ENCODE measurements at places on chromosomes 3 and 15.

DNA sequence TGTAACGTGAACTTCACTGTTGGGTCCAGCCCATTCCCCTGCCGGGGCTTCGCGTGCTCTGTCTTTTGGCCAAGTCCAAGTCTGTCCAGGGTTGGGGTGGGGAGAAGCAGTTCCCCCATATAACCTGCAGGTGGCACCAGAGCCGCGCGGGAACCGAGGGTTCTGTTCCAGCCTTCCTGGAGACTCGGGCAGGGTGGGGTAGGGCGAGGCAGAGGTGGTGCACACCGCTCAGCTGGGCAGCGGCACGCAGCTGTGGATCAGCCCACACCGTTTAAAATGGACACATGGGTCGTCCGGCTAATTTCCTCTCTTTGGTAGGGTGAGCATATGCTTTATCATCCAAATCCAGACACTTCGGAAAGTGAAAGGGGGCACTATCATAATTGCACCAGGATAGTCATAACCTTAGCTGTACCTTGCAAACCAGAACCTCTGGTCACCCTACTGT, 118.1 kb downstream of the TBC1D2B start:
- peak; percentile 84 for DNase-seq

DNA sequence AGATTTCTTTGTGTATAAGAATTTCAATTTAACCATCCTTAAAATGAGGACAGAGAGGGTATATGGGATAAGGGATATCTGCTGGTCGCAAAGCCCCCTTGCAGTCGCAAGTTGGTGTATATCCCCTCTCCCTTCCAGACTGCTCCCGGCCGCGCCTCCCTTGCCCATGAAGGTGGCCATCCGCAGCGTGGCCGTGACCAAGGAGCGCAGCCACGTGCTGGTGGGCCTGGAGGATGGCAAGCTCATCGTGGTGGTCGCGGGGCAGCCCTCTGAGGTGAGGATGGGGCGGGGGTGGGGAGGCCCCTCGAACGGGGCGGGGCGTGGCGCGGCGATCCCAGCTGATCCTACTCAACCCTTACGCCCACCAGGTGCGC, 29.4 kb downstream of the NBEAL2 start:
- DNase-seq, result no peak

DNA sequence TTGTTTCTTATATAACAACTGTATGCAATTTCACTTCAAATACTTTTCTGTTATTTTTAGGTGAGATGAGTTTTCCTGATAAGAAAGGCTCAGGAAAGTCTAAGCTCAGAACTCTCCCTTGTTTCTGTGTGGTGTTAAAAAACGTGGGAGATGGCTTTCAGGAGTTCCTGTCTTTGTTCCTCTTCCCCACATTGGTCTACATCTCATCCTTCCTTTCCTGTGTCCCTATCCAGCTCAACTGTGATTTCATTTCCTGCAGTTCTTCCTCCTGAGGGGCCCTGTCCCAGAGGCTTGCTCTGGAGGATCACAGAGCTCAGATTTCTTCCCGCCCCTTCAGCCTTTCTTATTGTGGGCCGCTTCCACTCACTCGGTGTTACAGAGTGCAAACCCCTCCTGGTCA, 11.2 kb downstream of the SEC13 start:
- DNase-seq, result no peak

DNA sequence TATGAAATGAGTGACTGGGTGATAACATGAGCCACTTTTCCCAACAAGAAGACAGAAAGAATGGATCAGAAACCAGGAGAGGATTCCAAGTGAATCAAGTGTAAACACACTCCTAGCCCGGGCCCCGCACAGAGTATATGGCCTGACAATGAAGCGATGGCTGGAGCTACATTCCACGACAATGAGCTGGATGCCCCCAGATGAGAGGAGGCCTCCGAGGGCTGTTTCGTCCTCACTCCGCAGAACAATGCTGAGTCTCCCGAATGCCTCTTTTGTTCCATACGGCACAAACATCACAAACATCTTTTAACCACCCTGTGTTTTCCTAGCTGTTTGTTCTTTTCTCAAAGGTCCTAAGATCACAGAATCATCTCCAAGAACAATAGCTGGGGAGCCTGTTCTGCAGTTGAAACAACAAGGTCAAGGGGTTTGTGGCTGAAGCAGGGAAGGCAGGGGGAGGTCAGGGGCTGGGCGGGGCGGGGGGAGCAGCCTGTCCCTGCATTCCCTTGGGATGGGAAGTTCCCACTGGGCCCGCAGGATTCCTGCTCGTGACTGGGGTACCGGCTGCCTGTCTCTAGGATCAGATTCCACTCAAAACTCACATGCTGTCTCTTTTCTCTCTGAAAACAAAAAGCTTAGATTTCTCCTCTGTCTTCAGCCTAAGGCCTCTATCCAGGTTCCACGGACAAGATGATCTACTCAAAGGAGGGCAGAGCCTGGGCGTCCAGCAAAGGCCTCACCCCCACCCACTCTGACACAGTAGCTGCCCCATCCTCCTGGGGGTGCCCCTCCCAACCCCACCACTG, 151.3 kb downstream of the XXYLT1 start:
- DNase-seq, result no peak

- no peak for DNase-seq
Measured at GRCh38 chr15:68984586-68984985, 29.9 kb upstream of the NOX5 start.

GRCh38 chr3:146469150-146470017, at the start of gene PLSCR2:
Gene PLSCR2, minus strand, starts transcription at chr3:146469561. Its CDS starts 9,657 bp downstream, at chr3:146459904.
- DNase-seq, result peak; percentile 87

- no peak for DNase-seq
Measured at GRCh38 chr15:95024351-95024750, 793.0 kb downstream of the MCTP2 start.

DNA sequence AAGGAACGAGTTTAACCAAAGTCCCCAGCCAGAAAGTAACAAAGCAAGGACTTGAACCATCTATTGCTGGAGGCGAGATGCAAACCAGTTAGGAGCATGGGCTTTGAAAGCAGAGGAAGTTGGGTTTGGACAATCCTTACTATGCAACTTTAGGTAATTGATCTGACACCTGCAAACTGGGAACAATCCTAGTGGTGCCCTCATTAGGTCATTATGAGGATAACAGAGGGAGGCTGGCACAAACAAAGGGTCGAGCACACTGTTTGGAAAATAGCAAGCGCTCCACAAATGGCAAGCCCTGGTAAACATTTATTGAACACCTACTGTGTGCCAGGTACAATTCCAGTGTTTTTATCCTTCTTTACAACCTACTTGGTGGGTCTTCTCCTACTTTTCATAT, 45.6 kb downstream of the WNT5A start:
- no peak for DNase-seq

DNA sequence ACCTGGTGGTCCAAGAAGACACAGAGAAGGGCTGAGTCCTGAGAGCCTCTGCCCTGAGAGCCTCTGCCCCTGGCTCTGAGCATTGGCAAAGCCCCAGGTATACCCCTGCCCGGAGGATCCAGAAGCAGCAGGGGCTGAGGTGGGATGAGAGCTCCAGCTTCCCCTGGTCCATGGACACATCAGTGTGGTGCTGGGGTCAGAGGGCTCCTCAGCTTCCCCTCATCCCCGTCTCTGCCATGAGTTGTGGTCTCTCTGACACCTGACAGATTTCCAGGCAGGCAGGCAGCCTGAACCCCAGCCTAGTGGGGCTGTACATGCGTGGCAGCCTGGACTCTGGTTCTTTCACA, 3.5 kb upstream of the KLF15 start:
- no peak for DNase-seq

DNA sequence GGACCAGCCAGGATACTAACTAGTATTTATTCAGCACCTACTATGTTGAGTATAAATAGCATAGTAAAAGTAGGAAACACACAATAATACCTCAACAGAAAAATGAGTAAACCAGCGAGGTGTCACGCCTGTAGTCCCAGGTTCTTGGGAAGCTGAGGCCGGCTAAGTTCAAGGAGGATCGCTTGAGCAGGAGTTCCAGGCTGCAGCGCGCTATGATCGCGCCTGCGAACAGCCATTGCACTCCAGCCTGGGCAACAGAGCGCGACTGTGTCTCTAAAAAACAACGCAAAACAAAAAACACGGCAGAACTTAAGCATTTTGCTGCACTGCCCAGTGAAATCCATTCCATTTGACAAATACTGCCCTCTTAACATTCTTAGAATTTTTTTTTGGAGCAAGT, 1.3 kb upstream of the DENND6A start:
- no peak for DNase-seq

DNA sequence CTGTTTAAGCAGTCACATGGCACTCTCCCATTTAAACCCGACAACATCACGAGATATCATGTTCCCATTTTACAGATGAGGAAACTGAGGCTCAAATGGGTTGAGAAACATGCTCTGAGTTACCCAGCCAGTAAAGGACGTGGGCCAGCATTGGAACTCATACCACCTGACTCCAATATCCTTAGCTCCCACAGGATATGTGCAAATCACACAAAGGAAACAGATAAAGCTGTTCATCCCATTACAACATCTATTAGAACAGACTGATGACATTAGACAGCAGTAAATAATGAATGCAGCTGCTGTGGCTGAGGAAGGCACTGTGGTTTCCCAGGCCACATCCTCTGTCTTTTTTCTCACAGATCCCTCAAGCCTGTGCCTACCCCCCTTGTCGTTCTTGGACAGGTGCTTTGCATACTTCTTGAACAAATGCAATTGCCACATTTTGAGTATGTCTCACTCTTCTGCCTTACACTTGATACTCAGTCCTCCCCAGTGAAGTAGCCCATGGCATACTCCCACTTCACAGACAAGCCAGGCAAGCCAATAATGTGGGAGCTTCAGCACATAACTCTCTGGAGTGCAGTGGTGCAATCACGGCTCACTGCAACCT, 17.7 kb downstream of the FRMD4B start:
- peak; percentile 68 for DNase-seq

DNA sequence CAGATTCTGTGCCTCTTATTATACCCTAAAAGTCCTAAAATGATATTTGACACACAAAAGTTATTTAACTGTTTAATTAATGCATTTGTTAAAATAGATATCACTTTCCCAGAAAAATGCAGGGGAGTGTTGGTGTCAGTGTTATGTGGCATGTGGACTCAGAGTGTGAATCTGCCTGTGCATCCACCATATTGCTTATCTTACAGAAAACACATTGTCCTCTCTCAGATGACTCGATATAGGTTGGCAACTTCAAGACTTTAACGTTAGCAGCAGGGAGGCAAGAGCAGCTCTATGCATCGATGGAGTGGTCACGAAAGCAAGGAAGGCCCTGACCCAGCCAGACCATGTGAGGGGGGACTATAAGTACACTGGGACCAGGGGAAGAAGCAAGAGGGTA, 165.4 kb upstream of the DCBLD2 start:
- no peak for DNase-seq

DNA sequence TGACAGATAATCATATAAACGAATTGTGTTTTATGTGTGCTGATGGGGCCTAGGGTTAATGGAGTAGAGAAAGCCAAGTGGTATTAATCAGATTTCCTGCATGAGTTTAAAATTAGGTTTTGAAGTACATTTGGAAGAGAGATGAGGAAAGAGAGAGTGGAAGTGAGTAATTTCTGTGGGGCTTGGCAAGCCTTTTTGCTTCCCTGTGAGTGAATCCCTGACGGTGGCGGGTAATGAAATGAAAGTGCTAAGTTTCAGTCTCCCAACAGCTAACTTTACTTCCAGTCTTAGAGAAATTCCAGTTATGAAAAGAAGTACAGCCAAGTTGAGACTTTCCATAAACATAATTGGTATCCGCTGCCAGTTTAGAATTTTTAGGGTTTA, 139.4 kb downstream of the BBX start:
- DNase-seq, result no peak

- no peak for DNase-seq
Measured at GRCh38 chr3:89395456-89395855, 288.0 kb downstream of the EPHA3 start.

- no peak for DNase-seq
Measured at GRCh38 chr3:16886303-16886683, 1.5 kb downstream of the PLCL2 start.

DNA sequence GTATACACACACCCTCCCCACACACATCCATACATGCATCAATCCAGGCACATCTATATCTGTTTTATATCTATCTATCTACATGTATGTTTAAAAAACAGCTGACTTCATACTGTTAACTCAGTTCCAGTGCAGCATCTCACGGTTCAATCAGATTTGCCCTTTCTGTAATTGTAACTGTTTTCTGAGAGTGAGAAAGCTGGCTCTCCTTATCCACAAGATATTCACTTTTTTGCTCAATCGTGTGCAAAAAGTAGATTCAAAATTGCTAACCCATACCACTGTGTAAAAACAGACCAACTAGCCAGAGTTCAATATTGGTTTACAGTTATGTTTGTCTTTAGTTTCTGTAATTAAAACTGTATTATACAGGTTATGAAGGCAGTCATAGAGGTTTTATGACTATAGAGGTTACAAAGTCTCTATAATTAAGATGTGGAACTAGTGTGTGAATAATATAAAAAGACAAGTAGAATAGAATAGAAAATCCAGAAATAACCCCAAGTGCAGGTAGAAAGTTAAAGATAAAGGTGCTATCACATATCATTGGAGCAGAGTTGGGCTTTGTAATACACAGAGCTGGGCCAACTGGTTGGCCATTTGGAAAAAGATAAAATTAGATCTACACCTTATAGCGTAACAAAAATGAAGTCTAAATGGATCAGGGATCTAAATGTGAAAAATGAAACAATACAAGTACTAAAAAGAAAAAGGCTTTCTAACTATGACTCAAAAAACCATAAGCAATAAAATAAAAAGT, 20.1 kb upstream of the MCF2L2 start:
- DNase-seq, result no peak

DNA sequence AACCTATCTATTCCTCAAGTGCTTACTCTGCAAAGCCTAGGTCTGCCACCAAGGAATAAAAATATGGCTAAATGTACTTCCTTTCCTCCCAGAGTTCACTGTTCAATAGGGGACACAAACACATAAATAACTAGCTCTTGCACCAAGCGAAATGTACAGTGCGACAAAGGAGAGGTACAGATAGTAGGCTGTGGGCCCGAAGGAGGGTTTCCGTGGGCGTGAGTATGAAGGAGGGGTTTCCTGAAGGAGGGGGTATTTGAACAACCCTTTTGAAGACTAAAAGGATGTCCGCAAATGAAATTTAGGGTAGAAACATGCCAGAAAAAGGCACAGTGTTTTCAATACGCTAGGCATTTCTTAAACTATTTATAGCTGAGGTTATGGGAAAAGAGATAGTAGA, 207.9 kb downstream of the LPP start:
- no peak for DNase-seq

GRCh38 chr3:73784686-73785392, 160.1 kb upstream of the PDZRN3 start:
- no peak for DNase-seq

DNA sequence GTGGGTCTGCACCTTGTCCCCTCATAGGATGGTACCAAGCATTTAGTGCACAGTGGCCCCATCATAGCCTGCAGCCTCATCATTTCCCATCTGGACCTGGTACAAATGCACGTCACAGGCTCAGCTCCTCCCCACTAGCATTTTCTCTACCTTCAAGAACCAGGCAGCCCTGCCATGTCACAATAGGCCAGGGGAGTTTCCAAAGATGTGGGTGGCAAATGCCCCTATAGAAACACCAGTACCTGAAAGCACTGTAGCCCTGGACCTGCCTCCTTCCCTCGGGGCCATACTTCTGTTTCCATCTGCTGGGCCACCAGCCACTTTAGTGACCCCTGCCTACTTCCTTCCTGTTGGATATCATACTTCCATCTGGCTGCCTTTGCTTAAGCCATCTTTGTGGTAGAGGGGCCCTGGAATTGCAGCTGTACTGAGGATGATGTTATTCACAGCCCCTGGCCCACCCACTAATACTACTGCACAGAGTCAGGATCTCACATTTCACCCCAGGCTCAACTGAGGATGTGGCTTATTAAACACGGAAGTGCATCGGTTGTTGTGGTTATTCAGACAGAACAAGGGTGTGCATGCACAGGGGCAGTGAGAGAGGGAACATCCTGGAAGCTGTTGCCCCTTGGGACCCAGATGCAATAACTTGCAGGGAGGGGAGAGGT, 3.8 kb downstream of the TCTA start:
- DNase-seq, result peak; percentile 60

- DNase-seq, result peak; percentile 19
Measured at GRCh38 chr3:186643493-186643892, 3.3 kb downstream of the FETUB start.

All from GM13976 (cell line).